ENCODE measurements at places on chromosomes 12 and 14.

- DNase-seq, result no peak
Observed at GRCh38 chr14:52412426-52412825, 98.3 kb downstream of the PTGER2 start.

DNA sequence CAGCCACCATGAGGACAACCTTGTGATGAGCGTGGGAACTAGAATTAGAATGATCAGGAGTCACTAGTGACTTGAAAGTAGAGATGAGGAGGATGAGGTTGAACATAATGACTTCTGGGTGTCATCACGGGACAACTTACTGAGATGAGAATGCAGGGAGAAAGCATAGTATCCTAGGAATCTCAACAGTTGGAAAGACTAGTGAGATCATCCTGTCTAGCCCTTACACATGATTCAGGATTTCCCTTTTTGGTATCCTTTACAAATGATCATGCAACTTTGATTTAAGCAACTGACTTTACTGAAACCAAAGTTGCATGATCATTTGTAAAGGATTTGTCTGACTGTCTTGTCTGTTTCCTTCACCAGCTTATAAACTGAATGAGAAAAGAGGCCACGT lies 51.8 kb upstream of the HIF1A start:
- DNase-seq, result no peak

GRCh38 chr14:103520657-103521437 lies 1.8 kb downstream of the CKB start:
- peak; percentile 86 for DNase-seq

DNA sequence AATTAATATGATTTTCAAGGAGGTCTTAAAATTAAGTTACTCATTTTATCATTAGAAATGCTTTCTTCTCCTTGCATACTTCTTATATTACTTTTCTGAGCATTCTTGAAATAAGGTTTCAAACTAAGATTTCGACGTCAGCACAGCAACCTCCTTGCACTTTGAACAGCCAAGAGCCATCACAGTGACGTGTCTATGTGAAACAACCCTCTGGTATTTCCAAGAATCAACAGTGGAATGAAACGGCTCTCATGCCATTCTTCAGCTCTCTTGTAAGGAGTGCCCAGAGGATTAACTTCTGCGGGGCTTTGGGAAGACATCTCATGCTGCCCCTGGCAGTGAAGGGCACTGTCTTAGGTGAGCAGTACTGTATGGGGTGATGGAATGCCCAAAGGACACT lies 109.2 kb downstream of the EFCAB11 start:
- no peak for DNase-seq
